ENCODE measurements at places on chromosomes 11 and 22.

DNA sequence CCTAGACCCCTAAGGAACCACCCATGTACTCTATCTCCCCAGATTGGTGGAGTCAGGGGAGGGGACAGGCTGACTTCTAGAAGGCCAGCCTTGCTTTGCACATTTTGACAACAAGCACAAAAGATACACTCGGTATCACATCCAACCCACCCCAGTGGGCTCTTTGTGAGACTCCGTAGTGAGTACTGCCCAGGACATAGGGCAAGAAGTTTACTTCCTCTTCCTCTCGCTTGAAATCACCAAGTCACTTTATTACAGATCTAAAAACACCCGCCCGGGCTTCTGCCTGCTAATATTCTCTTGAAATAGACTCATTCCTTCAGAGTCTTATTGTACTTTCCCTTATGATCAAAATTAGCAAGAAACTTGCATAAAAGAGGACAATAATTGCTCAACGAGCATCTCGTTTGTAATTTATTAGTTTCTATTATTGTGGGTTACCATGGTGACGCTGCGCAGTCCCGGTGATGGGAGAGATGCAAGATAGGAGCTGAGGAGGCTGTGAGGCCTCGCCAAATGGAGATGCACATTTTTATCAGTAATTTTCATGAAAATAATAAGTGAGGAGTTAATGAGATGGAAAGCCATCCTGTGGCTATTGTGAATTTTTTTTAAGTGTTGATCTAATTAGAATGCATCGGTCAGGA is 96.9 kb downstream of the FEZ1 start:
- no peak for DNase-seq

GRCh38 chr11:22656130-22656529 is 10.3 kb upstream of the GAS2 start:
- no peak for DNase-seq

DNA sequence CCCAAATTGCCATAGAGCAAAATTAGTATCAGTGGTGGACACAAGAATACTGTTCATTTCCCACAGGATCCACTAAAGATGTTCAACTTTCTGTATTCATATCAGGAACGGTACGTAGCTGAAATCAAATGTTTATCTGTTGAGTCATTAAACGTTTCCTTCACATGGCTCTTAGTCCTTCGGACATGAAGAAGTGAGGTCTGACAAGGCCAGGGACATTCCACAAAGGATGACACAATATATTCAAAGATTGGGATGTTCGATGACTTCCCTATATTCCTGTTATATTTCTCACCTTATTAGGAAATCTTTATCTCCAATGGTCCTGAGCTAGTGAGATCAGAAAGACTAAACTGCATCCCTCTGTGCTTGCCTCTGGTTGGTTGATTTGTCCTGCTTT is 129.0 kb downstream of the ETS1 start:
- no peak for DNase-seq

DNA sequence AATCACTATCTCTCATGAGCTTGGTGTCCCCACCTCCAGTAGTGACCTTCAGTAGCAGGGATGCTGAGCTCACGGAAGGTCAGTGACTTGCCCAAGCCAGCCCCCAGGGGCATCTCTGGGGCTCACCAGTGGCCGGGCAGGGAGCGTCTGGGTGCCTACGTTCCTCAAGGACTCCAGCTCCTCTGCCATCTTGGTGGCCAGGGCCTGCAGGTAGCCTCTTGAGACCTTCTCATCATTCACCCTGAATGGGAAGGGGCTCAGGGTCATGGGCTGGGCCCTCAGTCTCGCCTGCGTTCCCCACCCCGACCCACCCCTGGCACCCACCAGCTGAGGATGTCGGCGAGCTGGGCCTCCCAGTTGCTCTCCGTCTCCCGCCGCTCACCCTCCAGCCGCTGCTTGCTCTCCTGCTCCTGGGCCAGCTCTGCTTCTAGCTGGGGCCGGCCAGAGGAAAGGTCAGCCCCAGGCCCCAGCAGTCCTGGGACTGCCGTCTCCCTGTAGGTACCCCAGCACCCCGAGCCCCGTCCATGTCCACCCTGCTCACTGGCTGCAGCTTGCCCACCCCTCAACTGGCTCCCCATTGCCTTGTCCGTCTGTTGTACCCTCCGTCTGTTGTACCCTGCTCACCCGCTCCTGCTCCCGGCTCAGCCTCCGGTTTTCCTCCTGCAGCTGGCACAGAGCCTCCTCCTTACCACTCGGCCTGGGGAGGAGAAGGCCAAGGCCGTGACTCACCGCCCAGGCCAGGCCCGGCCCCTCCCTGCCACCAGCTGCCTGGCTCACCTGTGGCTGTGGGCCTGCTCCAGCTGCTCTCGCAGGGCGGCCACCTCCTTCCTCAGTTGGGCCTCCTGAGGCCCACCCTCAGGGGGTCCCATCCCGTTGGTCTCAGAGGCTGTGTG is 9.5 kb downstream of the CDC42BPG start:
- no peak for DNase-seq

GRCh38 chr11:4068962-4069361 is 25.6 kb upstream of the RRM1 start:
- DNase-seq, result no peak

Data from CD4-positive, alpha-beta T cell treated with Interleukin-6 at 100 ng/mL for 8 hours (primary cell).